ENCODE measurements at places on chromosomes 12 and 14.

- DNase-seq = no peak
Measured at GRCh38 chr14:88750945-88751344, 41.8 kb downstream of the EML5 start.

DNA sequence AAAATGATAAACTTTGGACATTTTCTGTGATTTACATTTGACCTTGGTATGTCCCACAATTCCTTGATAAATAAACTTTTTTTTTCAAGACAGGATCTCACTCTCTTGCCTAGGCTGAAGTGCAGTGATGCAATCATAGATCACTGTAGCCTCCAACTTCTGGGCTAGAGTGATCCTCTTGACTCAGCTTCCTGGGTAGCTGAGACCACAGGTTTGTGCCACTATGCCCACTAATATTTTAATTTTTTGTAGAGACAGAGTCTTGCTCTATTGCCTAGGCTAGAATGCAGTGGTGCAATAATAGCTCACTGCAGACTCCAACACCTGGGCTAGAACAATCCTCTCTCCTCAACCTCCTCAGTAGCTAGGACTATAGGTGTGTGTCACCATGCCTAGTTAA, 79.1 kb upstream of the PTGDR start:
- no peak for DNase-seq

DNA sequence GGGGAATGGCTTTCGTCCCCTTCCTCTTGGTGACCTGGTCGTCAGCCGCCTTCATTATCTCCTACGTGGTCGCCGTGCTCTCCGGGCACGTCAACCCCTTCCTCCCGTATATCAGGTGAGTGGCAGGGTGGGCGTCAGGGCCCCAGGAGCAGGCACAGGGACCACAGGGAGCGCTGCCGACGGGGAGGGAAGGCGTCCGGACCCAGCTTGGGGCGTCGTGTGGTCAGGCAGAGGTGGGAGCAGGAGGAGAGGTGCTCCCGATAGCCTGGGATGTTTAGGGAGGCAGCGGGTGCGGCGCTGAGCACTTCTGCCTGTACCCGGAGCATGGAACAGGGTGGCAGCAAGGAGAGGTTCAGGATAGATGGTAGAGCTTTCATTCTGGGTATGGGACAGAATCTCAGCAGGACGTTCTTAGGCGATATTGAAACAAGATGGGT, 444 bp downstream of the DRAM1 start:
- peak; percentile 7 for DNase-seq

GRCh38 chr12:50689437-50689836, 74.5 kb upstream of the ATF1 start:
- DNase-seq = no peak

DNA sequence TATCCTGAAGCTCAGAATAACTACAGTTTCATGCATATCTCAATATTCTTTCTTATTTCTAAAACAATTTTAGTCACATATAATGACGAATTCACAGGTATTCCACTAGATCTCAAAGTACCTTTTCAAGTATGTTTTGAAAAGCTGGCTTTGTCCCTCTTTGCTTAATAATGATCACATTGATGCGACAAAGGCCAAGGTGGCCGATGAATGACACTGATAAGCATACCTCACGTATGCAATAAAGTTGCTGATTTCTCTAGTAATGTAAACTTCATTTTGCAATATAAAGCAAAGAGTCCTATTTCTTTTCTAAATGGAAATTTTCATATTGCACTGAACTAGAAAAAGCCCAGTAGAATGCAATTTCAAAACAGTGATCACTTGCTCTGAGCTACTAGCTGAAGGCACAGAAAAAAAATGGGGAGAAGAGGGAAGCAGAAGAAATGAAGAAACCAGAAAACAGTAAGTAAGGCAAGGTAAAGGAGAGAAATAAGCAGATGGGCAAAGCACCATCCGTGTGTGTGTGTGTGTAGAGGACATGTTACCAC, 29.3 kb downstream of the FGD6 start:
- no peak for DNase-seq

- no peak for DNase-seq
Measured at GRCh38 chr12:107306141-107306659, 212.9 kb upstream of the CRY1 start.

GRCh38 chr12:99505805-99506204, 141.7 kb upstream of the GARIN6 start:
- no peak for DNase-seq

All from stimulated activated CD4-positive, alpha-beta T cell treated with anti-CD3 and anti-CD28 coated beads, TNF-alpha, amount 100 ng/mL, for 48 hours (primary cell).